Germinal center (tissue), 1 donor: ENCODE measurements at places on chromosomes 5 and 9.

- DNase-seq, result no peak
Measured at GRCh38 chr5:108545301-108545700, 163.4 kb upstream of the FBXL17 start.

- DNase-seq, result no peak
Measured at GRCh38 chr9:119322184-119322583, 47.1 kb downstream of the BRINP1 start.

- DNase-seq, result no peak
Measured at GRCh38 chr9:95645579-95645978, 128.8 kb upstream of the PTCH1 start.

DNA sequence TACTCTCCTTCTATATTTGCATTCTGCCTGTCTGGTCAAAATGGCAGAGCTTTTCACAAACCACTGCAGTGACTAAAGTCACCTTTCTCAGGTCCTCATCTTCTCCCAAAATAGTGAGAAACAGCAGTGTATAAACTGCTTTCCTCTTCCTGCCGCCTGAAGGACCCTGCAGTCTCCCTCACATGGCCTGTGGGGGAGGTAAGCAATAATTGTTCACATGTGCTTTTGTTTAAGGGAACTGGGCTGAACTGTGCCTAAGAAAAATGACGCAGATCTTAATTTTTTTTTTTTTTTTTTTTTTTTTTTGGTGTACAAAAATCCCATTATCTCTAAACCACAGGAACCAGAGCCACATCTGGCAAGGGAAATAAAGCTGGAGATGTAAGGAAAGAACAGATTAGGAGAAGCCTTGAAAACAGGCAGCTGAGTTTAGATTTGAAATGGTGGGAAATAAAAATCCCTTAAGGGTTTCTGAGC lies 131.7 kb upstream of the VLDLR start:
- no peak for DNase-seq

DNA sequence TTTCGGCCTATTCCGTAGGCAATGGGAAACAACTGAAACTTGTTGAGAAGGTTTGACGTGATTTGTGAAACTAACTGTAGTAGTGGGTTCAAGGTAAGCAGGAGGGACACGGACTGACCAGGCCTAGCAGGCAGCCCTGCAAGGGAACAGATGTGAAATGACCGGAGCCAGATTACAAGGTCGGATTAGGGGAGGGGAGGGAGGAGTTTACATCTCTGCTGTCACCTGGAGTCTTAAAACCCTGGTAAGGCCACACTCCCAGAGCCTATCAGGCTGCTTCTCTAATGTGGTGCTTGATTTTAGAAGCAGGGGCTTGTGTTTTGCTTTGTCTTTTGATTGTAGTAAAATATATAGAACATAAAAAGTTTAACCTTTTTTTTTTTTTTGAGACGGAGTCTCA lies 3.5 kb upstream of the SPTAN1 start:
- DNase-seq, result no peak

DNA sequence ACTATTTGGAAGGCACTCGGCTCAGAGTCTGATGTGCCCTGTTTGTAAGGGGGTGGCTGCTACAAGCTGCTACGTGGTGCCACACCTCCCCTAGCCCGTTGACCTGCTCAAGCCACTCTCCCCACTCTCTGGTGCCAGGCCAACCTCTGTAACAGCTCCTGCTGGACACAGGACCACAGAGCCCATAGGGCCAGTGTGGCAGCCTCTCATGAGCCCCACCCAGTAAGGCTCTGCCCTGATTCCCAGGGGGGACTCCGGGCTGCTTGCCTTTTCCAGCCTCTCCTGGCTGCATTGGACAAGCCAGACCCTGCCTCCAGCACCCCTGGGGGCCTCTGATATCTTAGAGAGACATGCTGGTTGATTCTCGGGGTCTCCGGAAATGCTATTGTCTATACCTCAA lies 53.3 kb upstream of the ANGPTL2 start:
- DNase-seq, result no peak

- DNase-seq, result no peak
Measured at GRCh38 chr9:97772145-97772544, 75.0 kb upstream of the XPA start.

- no peak for DNase-seq
Measured at GRCh38 chr5:164336276-164336675, 830.9 kb downstream of the MAT2B start.

GRCh38 chr5:893137-893506 lies 438 bp downstream of the TRIP13 start:
- DNase-seq, result no peak

DNA sequence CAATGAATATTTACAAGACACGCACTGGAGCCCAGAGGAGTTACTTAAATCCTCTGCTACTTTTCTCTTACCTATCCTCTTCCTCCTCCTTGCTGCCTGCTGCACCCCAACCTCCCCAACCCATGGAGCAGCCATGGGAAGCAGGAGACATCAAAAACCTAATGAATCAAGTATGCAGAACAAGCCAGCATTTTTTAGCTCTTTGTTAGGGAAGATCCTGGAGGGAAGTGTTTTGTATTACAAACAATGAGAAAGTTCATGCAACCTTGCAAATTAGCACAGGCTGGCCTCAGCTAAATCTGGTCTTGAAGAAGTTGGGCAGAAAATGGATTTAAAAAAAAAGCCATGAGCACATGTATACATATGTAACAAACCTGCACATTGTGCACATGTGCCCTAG lies 498.8 kb downstream of the KIF4B start:
- DNase-seq, result no peak

- DNase-seq, result no peak
Measured at GRCh38 chr5:112109331-112110007, 309.6 kb downstream of the EPB41L4A start.

- no peak for DNase-seq
Measured at GRCh38 chr5:11224436-11225187, 463.6 kb upstream of the DAP start.

DNA sequence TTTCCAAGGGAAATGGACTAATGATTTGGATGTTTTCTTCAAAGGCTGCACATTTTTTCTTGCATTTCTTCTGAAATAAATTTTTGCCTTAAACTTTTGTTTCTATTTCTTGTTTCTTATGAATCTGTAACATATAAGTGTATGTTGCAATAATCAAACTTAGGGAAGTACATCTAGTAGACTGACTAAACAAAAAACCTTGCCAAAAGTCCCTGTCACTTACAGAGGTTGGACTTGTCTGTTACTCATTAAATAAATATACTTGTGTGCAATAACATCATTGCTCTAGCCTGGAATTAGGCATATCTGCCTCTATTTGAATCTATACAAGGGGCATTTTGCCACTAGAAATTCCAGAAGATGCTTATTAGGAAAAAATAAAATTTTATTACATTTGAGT lies 56.6 kb downstream of the C6 start:
- DNase-seq, result no peak

- DNase-seq, result no peak
Measured at GRCh38 chr9:130873966-130874365, 22.6 kb downstream of the QRFP start.

DNA sequence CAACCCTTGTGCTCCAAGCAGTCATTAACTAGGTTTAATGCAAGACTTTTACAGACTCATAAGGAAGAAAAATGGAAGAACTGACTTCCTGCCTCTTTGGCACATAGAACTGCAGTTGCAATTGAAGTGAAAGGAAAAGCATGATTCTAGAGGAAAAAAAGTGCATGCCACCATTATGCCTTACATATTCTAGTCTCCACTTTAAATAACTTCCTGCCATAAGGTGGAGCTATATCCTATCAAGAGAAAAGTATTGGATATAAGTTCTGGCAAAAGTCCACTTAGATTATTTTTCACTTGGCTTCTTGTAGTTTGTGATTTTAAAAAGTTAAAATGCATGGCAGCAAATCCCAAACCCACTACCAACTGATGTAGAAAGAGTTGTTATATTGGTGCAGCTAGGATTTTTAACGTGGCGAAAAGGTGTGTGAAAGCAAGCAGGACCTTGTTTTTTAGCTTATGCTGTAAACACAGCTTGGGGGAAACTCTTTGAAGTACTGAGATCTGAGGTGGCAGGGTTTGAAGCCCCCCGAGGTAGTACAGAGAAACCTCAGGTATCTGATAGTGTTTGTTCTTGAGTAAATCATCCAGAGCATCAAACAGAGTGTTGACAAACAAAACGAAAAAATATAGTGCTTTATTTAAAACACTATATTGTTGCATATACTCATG lies 117.9 kb downstream of the ANXA1 start:
- no peak for DNase-seq

- peak; percentile 84 for DNase-seq
Measured at GRCh38 chr9:63816751-63817621, 1468.0 kb downstream of the FOXD4L5 start.

DNA sequence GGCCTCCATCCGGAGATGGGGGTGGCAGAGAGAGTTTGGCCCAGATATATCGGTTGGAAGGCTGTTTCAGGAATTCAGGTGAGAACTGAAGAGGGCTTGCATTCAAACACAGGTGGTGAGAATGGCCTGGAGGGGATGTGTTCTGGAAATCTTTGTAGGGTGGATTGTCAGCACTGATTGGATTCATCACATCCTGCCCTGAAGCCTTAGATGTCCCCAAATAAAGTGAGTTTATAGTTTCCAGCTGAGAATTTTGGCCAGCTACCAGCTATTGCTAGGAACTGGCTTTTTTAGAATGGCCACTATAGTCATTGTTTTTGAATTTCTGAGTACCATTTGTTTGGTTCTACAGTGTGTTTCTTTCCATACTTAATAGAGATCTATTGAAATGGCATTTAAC lies 46.1 kb upstream of the ANKH start:
- no peak for DNase-seq

GRCh38 chr5:98614341-98614740 lies 159.1 kb upstream of the RGMB start:
- DNase-seq, result no peak

- no peak for DNase-seq
Measured at GRCh38 chr5:61370506-61370905, 38.4 kb downstream of the ZSWIM6 start.

GRCh38 chr9:108761655-108762347 lies 94.0 kb downstream of the ACTL7B start:
- DNase-seq, result peak; percentile 66

DNA sequence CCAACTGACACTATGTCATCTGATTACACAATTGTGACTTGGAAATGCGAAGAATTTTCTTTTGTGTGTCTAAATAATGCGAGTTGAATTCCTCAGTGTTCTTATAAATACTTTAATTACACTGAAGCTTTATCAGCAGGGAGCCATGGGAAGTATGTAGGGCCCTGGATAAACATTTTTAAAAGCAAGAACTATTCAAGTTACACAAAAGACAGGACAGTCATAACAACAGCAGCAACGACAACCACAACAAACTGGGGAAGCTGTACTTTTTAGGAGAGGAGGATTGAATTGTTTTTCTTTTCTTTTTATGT lies 250.3 kb upstream of the ZNF608 start:
- no peak for DNase-seq
